D721Med (cell line): ENCODE measurements at places on chromosomes 16 and 17.

DNA sequence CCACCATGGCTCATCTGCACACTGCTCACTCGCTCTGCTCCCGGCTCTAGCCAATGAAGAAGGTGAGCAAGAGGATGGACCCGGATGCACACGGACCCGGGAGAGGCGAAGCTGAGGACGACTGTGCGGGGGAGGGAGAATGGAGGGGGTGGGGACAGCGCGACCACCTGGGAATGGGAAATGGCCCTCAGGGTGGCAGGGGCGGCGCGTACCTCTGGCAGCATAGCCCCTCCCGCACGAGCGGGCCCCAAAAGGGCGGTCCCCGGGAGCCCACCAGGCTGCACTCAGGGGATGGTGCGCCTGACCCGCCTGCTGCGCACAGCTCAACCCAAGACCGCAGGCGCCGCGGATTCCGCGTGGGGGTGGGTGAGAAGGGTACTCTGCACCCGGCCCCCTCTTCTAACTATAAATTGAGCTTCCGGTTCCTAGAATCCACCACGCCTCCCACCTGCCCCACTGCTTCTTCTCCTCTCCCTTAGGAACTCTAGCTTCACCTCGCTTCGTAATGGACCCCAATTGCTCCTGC lies 6.1 kb downstream of the MT1H start:
- DNase-seq = no peak

GRCh38 chr16:69924777-69925191 lies 26.4 kb upstream of the CLEC18A start:
- no peak for DNase-seq

- DNase-seq = no peak
Measured at GRCh38 chr17:45342306-45342705, 25.5 kb upstream of the MAP3K14 start.

DNA sequence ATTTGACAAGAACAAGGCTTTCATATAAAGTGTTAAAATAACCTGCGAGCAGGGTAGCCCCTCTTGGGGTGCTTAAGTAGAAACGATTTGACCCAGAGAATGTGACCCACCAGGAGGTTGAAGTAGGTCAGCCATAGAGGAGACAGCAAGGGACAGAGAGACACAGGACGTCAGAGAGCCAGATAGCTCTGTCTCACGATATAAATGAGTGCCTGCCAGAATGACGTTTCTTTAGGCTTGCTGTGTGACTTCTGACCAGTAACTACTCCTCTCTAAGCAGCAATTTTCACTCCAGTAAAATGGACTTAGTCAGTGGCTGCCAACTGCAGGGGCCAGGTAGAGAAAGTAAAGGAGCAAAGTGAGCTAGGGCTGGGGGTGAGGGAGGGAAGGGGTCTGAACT lies 473.0 kb upstream of the C16orf82 start:
- DNase-seq = no peak

DNA sequence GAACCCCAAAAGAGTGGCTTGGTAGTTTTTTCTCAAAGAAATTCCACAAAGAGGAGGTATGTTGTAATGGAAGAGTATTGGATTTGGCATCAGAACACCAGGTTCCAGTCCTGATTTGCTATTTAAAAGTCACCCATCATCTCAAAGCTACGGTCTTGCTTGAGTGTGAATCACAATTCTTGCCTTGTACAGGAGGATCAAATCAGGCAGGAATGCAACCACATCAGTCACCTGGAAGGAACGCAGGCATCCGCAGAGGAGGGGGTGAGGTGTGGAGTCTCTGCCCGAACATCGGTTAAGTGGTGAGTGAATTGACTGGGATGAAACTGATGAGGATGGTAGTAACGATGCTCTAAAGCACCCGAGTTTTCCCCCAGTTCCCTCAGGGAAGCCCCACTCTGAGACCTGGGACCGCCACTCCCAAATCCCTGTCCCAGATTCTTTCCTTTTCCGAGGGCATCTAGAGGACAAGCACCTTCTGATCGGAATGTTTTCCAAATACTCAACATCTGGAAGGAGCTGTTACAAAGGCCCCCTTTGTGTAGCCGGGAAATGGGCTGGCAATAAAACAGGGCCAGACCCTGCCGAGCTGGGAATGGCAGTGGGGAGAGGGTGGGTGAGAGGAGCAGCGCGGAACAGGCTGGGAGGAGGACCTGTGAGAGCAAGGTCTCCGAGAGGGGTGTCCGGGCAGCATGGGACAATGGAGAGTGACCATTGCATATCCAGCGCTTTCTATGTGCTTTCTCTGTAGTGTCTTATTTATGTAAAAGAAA lies 469.6 kb downstream of the SLC39A11 start:
- DNase-seq = no peak

- no peak for DNase-seq
Measured at GRCh38 chr17:9035249-9035648, 13.9 kb downstream of the NTN1 start.

- DNase-seq = no peak
Measured at GRCh38 chr16:22727285-22728166, 86.4 kb upstream of the HS3ST2 start.

GRCh38 chr16:85734311-85735017 lies 16.4 kb downstream of the C16orf74 start:
- DNase-seq = no peak
